Hematopoietic multipotent progenitor cell treated with erythropoietin and hydrocortisone succinate and interleukin-3 and kit ligand, for 6 days (in vitro differentiated cells): ENCODE measurements at places on chromosomes 11 and 22.

DNA sequence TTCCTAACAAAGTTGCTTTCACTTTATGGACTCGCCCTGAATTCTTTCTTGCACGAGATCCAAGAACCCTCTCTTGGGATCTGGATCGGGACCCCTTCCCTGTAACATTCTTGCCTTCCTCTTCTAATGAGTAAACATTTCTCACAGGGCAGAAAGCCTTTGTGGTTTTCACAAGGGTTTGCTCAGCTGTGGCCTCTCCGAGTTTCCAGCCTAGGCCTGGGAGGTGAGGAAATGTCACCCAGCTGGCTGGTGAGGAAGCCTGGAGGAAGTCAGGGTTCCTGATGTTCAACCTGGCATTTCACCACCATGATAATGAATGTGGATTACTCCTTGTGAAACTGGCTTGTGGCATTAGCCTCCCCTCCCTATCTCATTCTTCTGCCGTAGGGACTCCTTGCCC lies 224.9 kb downstream of the DSCAML1 start:
- peak; percentile 10 for DNase-seq

DNA sequence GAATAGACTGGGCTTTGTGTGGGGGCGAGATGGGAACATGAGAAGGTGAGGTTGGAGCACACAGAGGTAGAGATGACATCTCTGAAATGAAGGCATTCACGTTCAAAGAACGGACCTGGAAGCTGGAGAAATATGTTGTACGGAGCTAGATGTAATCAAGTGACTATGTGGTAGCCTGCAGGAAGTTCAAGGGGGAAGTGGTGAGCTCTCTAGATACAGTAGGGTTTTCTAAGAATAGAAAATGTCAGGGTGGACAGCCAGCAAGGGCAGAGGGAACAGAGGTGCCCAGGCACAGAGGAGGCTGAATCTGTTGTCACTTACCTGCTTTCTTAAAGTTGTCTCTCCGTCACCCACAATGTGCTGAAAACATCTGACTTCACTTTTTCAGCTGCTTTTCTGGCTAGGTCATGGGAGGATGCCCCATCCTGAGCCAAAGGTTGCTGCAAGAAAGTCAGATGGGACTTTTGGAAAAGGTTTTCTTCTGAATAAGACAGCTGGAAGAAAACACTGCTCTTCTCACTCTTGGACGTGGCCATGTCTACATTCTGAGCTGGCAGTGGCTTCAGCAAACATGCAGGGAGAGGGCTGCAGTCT lies 171.5 kb upstream of the B3GAT1 start:
- peak; percentile 63 for DNase-seq

DNA sequence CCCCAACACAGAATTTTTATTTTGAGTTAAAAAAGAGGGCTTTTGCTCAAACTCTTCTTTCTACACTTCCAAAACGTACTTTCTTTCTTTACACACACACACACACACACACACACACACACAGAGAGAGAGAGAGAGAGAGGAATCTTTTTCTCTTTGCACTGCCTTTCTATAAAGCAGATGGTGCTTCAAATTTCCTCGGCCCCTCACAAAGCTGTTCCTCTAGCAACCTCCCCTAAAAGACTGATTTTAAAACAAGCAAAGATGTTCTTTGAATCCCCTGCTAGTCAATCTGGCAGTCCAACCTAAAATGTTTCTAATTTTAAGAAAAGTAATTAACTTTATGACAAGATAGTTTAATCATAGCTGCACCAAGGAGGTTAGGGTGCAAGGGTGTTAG lies 2.7 kb upstream of the ANO3 start:
- DNase-seq, result no peak

- peak; percentile 46 for DNase-seq
Observed at GRCh38 chr11:34052608-34053160, 1.2 kb downstream of the CAPRIN1 start.

GRCh38 chr11:97751952-97752351 lies 1268.8 kb upstream of the CNTN5 start:
- DNase-seq, result no peak

DNA sequence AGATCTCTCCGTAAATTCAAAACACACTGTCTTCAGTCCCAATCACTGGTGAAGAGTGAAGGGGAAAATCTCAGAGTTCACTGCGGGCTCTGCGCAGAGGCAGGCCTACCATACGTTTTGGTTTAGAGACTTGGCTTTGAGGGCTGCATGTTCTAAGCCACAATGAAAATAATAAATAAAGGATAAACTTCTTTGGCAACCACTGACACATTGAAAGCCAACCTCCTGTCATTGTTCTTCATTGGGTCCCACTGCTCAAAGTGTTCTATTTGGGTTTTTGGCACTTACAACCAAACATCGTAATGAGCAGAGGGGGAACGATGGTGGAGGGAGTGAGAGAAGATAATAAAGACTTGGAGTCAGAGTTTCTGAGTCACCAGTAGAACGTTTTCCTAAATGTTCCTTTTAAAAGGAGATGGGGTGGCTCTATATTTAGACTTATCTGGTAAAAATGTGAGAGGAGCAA lies 472.9 kb downstream of the SOX6 start:
- no peak for DNase-seq

GRCh38 chr11:91100427-91100826 lies 877.6 kb upstream of the CHORDC1 start:
- DNase-seq, result no peak

DNA sequence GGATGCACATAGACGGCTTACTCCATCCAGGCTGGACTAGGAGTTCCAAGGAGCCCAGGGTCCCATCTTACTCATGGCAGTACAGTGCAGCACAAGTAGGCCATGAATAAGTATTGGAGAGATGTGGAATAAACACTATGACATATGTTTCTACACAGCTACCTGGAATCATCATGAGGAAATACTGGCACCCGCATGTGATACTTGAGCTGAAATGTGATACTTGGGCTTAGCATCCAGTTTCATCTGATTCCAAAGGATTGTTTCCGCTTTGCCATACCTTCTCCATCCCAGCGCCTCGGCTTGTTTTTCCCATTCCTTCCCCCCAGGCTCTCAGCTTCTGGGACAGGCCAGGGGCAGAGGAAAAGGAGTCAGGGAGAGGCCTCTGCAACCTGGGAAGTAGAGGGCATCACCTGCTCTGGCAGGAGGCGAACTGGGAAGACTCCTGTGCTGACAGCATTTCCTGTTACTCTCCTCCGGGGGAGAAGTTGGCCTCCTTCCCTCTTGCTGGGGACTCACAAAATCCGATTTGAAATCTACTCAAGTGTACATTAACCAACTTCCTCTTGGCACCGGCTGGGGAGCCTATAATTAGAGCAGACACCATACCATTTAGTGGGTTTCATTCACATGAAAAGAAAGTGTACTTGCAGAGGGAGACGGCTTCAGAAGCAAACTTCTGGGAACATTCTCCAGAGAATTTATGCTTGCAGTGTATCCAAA lies 187.8 kb downstream of the MIAT start:
- peak; percentile 8 for DNase-seq
